ENCODE measurements at places on chromosomes 4 and X. TPM values are rescaled to one million over a fixed set of nuclear protein-coding genes. Genes with fewer than 3 reads are reported as not detected.

DNA sequence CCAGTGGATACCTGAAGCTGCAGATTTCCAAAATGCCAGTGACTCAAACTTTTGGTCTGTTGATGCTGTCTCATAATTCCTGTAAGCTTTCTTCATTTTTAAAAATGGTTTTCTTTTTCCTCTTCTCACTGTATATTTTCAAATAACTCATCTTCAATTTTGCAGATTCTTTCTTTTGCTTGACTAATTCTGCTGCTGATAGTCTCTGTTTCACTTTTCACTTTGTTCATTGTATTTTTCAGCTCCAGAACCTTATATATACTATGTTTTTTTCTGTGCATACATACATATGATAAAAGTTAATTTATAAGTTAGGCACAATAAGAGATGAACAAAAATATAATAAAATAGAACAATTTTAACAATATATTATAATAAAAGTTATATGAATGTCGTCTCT lies 237.7 kb upstream of the GPRIN3 start:
- no peak for DNase-seq
- H3K36me3 ChIP-seq = peaks cover 2% of the 10 kb centered on the region
- peaks cover 6% of the 10 kb centered on the region for H3K4me1 ChIP-seq
- no peak overlapping the region for H3K4me3 ChIP-seq

GRCh38 chrX:36856849-36857248 lies 151.3 kb upstream of the FAM47C start:
- H3K27ac ChIP-seq = no peak overlapping the region
- DNase-seq = no peak
- H3K4me1 ChIP-seq = no peaks in the 10 kb centered on the region
- H3K36me3 ChIP-seq = no peaks in the 10 kb centered on the region

- H3K4me3 ChIP-seq = no peak overlapping the region
- no peak overlapping the region for H3K27ac ChIP-seq
- no peak for DNase-seq
- H3K4me1 ChIP-seq = peaks cover 3% of the 10 kb centered on the region
- no peaks in the 10 kb centered on the region for H3K27me3 ChIP-seq
- no peaks in the 10 kb centered on the region for H3K36me3 ChIP-seq
These were observed 29.2 kb downstream of the HS3ST1 start for GRCh38 chr4:11399461-11399971.

GRCh38 chr4:175277816-175278215 lies 359.7 kb downstream of the ADAM29 start:
- H3K4me3 ChIP-seq = no peak overlapping the region
- DNase-seq = no peak
- H3K4me1 ChIP-seq = no peaks in the 10 kb centered on the region

Gene PPP2R3B
- 88.4 TPM for total RNA-seq

- H3K27ac ChIP-seq = no peak overlapping the region
- no peaks in the 10 kb centered on the region for H3K36me3 ChIP-seq
These were observed 69.6 kb upstream of the NDP start for GRCh38 chrX:44042751-44043150.

DNA sequence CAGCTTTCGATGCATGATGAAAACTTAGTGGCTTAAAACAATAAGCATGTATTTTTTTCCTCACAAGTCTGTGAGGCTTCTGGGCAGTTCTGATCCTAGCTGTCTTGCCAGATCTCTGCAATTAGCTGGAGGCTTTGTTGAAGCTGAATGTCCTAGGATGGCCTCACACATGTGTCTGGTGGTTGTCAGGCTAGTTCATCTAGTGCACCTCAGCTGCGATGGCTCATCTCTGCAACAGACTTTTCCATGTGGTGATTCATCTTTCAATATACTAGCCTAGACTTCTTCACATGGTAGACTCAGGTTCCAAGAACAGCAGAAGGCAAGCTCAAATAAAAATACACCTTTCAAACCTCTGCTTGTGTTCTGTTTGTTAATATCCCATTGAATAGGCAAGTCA lies 66.5 kb upstream of the IL1RAPL1 start:
- peaks cover 3% of the 10 kb centered on the region for H3K36me3 ChIP-seq
- H3K4me3 ChIP-seq = no peak overlapping the region
- no peaks in the 10 kb centered on the region for H3K4me1 ChIP-seq
- no peak overlapping the region for H3K27ac ChIP-seq

GRCh38 chr4:151409470-151410313 lies 716 bp downstream of the FHIP1A start:
- H3K27ac ChIP-seq = no peak overlapping the region
- no peak for DNase-seq
- H3K4me3 ChIP-seq = peak overlapping the region; percentile 92
- H3K4me1 ChIP-seq = peaks cover 18% of the 10 kb centered on the region
- no peaks in the 10 kb centered on the region for H3K36me3 ChIP-seq
- H3K27me3 ChIP-seq = peaks cover 65% of the 10 kb centered on the region

Gene RGN
- total RNA-seq = 0.70 TPM

Gene MAGEB16
- total RNA-seq = not detected

DNA sequence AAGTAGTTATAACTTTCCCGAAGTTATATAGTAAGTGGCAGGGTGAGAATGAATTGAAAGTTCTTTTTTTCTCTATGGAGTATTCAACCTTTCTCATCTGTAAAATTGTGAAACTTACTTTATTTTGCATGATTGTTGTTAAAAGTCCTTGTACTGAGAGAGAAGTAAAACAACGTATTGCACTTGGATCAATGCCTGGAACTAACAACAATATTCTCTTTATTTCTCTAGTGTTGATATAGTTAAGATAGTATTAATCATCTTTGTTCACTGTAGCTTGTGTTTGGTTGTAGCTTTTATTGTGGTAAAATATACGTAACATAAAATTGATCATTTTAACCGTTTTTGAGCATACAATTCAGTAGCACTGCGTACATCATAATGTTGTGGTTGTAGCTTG lies 48.7 kb downstream of the STIM2 start:
- H3K27ac ChIP-seq = no peak overlapping the region
- peaks cover 15% of the 10 kb centered on the region for H3K4me1 ChIP-seq
- H3K27me3 ChIP-seq = no peaks in the 10 kb centered on the region
- no peak overlapping the region for H3K4me3 ChIP-seq
- H3K36me3 ChIP-seq = no peaks in the 10 kb centered on the region
- no peak for DNase-seq

GRCh38 chrX:22278375-22278774 lies 5.7 kb downstream of the CBLL2 start:
- DNase-seq = no peak
- no peak overlapping the region for H3K27ac ChIP-seq
- H3K4me3 ChIP-seq = no peak overlapping the region
- no peaks in the 10 kb centered on the region for H3K36me3 ChIP-seq

Gene GYPE
- total RNA-seq = not detected

Gene AKAP4
- total RNA-seq = not detected
